ENCODE measurements at places on chromosomes 2 and 18.

GRCh38 chr2:18238209-18238608, 322.2 kb downstream of the RDH14 start:
- DNase-seq = no peak

GRCh38 chr2:213551526-213551925, 267.3 kb downstream of the SPAG16 start:
- no peak for DNase-seq

DNA sequence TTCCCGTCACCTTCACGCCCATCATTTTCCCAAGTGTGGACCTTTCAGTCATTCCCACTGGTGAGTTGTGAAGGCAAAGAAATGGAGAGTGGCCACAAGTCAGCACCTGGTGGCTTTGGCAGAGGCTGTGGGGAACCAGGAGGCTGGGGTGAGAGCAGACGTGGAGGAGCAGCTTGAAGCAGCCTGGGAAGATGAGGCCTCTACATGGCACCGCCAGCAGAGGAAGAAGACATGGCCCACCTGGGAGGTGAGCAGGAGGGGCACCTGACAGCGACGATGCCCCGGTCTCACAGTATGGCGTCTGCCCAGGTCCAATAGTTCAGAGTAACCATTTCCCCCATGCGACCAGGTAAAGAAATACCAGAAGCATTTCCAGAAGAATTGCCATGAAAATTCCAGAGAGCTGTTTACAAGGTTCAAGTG, 69.0 kb downstream of the TPO start:
- no peak for DNase-seq

GRCh38 chr2:48755473-48755872, at the start of gene LHCGR:
Gene LHCGR, minus strand, starts transcription at chr2:48755724. Its CDS starts 53 bp downstream, at chr2:48755671.
- no peak for DNase-seq

GRCh38 chr18:78612318-78612717, 367.3 kb upstream of the SALL3 start:
- DNase-seq = no peak

DNA sequence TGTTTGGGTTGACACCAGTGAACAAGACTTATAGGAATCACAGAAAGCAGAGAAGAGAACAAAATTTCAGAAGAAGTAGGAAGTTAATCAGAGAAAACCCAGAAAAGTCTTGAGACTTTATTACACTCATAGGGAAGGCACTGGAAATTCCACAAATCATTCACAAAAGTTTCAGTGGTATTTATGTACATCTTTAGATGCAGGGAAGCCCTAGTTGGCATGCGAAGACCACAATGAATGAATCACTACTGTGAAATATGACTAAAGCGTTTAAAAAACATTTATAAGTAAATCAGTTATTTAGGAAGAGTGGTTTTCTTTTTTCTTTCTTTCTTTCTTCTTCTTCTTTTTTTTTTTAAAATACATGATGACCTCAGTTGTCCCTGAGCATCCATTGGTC, 105.1 kb downstream of the NUP35 start:
- no peak for DNase-seq

DNA sequence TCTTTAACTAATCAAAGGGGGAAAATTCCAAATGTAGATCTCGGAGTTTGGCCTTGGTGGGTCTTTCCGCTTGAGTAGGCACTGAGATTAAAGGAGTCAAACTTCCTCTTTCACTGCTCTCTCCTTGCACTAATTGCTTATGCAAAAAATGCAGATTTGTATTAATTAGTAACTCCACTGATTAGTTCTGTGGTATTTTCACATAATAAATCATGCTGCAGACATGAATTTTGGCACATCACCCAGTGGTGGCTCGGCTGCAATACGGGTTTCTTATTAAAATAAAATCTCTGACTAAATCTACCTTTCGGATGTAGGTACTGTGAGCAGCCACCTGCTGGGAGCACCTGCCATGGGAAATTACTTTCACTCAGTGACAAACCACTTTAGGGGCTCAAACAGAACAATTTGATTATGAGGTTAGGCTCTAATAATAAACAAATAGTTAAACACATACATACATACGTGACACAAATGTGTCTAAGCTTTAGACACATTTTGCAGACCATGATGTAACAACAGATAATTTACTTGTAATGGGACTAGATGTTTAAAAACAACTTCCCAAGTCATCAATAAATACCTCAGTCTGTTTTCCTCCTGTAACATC, 6.4 kb upstream of the NEUROD1 start:
- no peak for DNase-seq

DNA sequence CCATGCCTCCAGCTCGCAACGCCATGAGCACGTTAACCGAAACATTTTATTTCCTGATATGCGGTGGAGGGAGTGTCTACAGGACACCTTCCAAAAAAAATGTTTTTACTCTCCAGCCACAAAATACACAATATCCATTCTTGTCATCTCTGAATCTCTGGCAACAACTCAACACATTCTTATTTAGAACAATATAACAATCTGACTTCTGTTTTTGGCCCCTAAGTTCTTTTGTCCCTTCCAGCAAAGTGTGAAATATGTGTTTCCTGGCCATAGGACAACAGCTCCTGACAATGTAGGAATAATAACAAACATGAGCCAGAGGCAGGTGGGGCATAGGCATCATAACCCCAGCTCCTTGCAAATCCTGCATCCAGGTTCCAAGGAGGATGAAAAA, 163.0 kb downstream of the DDX1 start:
- no peak for DNase-seq

DNA sequence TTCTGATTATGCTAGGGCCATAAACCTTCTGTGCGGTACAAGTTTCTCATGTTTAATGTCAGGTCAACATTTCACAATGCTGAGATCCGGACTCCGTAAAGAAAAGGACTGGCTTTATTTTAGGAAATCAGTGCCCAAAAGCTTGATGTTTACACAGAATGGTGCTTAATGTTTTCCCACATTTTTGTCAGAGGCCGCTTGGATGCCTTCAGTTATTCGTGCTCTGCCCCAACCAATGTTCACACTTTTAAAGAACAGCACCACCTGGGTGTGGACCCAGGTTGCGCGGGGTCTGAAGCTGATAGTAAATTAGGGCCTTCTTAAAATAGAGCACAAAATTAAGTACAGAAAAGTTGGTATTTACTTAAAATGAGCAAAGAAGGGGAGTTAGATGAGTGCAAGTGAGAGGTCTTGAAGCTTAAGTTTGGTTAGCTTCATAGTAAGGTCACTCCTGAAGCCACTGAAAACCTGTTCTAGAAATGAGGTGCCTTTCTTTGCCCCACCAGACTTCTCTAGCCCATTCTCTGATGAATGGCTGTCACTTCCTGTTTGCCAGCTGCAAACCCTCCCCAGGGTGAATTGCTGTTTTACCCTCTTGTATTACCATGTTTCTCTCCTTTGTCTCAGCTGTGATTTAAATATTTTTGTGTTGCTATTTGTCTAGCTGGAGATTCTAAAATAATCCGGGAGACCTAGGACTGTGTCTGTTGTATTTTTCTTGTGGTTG, 20.5 kb downstream of the SLC3A1 start:
- no peak for DNase-seq

DNA sequence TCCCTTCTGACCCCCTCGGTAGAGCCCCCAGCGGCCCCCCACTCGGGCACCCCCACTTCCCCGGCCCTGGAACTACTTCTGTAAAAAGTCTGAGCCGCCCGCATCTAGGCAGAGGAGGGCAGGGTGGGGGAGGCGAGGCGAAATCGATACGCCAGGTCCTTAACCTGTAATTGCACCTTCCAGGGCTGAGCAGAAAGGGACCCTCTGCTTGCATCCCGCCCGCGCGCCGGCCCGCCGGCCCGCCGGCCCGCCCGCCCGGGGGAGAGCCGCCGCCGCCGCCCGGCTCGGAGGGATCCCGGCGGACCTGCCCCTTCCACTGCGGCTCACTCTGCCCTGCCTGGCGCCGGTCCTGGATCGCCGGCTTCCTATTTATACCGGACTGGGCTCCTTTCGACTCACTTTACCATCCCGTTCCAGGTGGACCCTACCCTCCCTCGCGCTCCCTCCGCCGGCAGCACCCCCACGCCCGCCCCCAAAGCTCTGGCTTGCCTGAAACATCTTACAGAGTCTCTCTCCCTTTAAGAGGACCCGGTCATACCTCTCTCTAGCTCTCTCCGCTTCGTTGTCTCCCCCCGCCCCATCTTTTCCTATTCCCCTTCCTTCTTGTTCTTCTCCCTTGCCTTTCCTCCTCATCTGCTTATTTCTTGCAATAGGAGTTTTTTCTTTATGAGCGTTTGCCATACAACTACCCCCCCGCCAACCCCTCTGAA, 797 bp downstream of the KLHL14 start:
- DNase-seq = no peak

- DNase-seq = no peak
Measured at GRCh38 chr2:23565814-23566213, 180.8 kb downstream of the KLHL29 start.

- no peak for DNase-seq
Measured at GRCh38 chr2:144774809-144775208, 254.9 kb upstream of the ZEB2 start.

GRCh38 chr2:143584936-143585335, 455.7 kb downstream of the ARHGAP15 start:
- no peak for DNase-seq
